ENCODE measurements at places on chromosomes 12 and 14.

DNA sequence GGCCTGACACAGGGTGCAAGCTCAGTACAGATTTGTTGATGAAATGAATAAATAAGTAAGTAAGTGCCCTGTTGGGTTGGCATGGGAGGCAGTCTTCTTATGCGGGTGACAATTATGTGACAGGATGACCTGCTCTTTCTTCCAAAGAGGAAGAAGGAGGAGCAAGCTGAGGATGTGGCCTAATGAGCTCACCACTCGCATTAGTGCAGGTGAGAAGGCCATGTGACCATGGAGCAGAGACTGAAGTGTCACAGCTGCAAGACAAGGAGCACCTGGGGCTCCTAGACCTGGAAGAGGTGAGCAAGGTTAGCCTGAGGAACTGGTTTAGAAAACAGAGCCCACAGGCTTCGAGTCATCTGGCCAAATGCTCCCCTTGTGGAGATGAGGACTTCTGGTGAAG lies 34.9 kb downstream of the LRTM2 start:
- DNase-seq: no peak

GRCh38 chr12:121227294-121227693 lies 17.4 kb downstream of the P2RX4 start:
- DNase-seq: no peak

DNA sequence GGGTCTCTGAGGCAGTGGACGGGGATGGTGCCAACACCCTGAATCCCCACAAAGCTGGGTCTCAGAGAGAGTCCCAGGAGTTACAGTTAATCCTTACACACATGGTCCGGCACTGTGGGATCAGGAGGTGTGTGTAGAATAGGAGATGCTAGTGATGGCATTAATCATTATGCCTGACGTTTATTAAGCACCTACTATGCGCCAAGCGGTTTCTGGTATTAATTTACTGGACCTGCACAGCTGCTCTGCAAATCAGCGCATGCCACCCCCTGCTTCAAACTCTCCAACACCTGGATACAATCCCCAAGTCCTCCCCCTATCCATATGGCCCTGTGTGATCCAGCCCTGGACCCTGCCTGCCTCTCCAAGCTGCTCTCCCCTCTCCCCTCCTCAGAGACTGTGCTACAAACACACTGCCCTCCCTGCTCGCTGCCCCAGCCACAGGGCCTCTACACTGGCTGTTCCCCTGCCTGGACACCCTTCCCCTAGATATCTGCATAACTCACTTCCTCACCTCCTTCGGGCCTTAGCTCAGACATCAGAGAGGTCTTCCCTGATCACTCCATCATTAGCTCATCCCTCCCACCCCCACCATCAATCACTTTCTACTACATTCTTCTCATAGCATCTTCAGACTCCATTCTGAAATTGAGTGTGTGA lies 86.0 kb downstream of the RFLNA start:
- DNase-seq: no peak

DNA sequence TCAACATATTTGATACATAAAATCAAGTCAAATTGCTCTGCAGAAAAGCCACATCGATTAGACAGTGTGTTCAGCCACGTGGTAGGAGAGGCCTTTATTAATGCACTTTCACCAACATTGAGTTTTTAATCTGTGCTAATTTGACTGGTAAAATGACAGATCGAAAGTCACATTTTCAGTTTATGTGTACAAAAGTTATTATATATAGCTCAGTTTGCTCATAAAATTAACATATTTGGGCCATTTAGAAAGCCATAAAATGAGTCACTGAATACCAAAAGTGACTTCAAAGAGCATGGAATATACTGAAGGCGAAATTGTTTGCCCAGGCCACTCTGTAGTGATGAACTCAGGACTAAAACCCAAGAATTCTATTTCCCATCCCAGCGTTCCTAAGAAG lies 26.0 kb downstream of the C12orf42 start:
- no peak for DNase-seq

GRCh38 chr12:132084621-132085290 lies 59.4 kb downstream of the DDX51 start:
- DNase-seq: peak; percentile 13

GRCh38 chr12:87661786-87662377 lies 367.3 kb downstream of the C12orf50 start:
- no peak for DNase-seq

DNA sequence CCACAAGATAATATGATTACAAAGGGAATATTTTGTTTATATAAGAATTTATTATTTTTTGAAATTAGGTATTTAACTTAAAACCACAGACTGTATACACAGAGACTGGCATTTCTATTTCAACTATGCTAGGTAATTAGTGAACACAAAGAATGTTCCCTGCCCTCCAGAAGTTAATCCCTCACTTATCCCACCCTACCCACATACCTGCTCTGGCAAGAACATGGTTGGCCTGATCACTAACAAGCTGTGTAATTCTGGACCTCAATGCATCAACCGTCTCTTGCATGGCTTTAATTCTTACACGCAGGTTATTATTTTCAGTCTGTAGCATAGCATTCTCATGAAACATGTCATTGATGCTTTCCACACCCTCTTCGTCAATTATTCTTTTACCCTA lies 85.9 kb downstream of the KIF21A start:
- no peak for DNase-seq

DNA sequence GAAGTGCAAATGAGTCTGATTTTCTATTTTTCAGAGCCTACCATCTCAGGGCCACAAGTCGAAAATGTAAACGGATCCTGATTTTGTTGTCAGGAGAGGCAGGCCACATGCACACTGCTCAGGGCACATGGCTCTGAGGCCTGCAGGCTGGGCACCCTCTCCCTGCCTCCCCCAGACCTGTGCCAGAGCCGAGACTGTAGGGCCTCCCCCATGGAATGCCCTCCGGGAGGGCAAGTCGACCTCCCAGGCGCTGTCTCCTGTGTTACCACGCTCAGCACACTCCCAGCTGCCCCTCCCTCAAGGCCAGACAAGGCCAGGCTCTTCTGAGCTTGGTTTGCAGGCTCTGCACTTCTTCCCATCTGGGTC lies 121.7 kb downstream of the CRACR2A start:
- DNase-seq: no peak

GRCh38 chr14:55306938-55307589 lies 35.8 kb downstream of the FBXO34 start:
- DNase-seq: no peak

DNA sequence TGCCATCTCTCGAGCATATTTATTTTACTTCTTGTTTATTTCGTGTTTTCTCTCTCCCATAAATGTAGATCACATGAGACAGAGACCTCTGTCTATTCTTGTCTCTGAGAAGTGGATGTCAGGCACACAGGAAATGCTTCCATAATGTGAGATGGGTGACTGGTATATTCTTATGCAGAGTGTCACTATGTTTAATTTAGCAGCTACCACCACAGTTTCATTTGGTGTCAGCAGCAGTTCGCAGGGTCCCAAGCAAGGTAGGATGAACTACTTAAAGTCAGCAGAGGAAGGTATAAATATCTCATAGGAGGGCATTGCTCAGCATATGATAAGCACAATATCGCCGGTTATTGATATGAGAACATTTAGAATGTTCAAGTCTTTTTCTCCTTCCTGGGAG lies 180.9 kb upstream of the CNTN1 start:
- DNase-seq: no peak

DNA sequence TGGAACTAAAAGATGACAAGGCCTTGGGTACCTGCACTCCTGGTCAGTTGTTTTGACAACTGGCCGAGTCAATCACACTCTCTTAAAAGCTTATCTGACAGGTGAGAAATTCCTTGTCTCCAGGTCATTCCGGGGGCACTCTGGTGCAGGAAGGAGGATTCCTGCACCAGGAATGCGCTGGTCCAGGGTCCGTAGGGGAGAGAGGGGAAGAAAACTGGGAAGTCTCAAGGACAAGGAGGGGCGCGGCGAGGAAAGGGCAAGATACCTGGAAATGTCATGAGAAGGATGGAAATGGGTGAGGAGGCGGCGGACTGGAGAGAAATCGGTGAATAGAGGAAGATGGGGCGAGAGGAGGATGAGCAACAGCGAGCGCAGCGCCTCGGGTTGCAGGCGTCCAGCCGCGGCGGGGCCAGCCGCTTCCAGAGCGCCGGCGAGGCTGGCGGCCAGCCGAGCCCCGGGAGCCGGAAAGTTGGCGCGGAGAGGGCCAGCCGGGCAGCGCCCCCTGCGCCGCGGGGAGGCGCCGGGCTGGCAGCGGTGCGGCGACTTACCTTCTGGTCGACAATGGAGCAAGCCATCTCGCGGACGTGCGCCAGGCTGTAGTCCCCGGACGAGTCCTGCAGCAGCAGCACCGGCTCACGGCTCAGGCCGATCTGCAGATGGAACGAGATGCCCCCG lies 809 bp downstream of the PRKD1 start:
- no peak for DNase-seq

- peak; percentile 50 for DNase-seq
Observed at GRCh38 chr12:6084261-6084968, 40.1 kb downstream of the VWF start.

DNA sequence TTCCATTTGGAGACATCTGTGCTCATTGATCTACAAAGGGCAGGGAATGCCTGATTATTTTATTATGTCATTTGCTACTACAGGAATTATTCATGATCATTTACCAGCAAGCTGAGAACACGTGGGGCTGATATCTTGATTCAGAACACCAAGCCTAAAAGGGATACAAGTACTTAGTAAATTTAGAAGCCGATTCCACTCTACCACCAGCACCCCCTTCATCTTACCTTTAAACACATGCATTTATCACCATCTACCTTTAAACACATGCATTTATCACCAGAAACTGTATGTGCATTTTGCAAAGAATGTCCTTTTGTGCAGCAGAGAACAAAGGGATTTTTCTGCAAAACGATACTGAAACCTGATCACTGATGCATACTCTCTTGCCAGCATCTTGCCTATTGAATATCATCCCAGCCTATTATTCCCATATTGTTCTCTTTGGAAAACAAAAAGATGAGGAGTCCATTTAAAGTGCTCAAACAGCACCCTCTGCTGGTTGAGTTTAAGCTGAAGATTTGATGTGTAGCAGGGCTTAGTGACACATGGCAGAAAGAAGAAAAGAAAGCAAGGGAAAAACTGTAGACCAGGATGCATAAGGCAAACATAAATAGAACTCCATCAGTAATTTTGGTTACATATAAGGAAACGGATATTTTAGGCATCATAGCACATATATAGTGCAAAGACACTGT lies 132.6 kb upstream of the PLEKHG7 start:
- peak; percentile 85 for DNase-seq

GRCh38 chr12:130423136-130423535 lies 85.4 kb downstream of the PIWIL1 start:
- no peak for DNase-seq

- no peak for DNase-seq
Observed at GRCh38 chr12:11577658-11578260, 71.7 kb upstream of the ETV6 start.

DNA sequence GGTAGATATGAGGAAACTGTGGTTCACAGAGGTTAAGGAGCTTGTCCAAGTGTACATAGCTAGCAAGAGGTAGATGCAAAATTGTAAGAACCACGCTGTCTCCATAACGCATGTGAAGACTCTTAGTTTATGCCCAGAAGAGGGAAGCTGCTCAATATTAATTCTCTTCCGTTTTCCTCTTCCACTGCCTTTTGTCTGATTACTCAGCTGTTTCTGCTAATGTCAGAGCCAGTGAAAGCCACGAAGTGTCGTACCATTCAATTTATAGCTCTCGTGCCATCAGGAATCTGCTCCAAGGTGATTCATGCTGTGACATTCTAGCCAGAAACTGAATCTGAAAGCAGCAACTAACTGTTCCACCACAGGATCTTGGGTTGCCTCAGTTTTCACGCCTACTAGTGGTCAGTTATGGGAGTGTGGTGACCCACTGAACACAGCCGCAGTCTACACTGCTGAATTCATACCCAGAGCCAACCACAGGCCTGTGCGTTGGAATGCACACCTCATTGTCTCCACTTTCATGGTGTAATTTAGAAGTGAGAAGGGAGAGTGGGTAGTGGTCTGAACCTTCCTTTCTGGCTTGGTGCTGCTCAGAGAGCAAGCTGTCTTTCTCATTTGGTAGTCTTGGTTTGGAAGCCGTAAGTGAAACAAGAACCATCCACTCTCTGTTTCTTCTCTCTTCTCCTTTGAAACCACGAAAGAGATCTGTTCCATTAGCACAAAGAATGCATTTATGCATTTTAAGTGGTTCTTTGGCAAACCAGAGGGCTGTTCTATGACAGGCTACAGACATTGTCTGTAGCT lies 74.2 kb upstream of the NAP1L1 start:
- peak; percentile 66 for DNase-seq

- no peak for DNase-seq
Observed at GRCh38 chr14:60508363-60508706, 611 bp upstream of the SIX6 start.

GRCh38 chr14:26636561-26636960 lies 38.7 kb upstream of the NOVA1 start:
- DNase-seq: no peak

DNA sequence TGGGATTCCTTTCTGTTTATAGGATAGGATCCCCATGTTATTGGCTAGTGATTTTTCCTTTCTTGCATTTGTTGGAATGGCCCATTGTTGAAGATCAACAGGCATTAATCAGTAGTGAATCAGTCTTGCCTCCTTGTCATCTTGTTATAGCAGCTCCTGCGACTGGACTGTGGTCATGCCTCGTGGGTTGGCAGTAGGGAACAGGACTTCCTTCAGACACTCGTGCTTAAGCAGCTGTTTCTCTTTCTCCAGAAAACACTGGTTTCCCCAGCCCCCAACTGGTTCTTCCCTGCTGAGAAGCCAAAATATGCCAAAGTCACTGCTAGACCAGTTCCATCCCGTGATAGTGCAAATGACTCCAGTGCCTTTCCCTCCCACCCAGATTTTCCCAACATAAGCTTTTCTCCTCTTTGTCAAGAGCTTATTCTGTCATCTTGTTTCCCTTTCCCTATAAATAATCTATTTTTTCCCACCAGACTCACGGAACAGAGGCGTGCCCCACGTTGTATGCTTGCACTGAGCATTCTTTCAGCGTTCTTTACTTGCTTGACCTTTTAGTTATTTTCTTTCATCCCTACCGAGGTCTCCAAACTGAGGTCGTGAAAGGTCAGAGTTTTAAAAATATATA lies 83.5 kb downstream of the SAMD4A start:
- DNase-seq: no peak

DNA sequence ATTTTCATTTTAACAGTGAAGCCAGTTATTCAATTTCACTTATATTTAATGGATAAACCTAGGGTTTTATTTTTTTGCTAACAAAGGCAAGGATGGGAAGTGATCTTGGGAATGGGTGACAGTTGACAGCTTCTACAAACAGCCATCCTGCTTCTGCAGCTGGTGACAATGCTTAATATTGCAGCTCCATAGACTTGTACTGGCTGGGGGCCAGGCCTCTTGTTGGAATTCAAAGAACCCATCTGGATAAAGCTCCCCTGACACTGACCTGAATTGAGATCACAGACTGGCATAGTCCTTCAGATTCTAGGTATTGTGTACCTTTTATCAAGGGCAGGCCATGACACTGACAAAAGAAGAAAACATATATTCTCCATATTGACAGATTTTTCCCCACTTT lies 664.6 kb upstream of the FOXG1 start:
- DNase-seq: no peak

Measured in astrocyte of the cerebellum (primary cell).